Ascending aorta (tissue), 2 donors: ENCODE measurements at places on chromosomes 2 and 18.
A peak's percentile ranks its signal among the peaks of the same experiment; 100 is the strongest.

DNA sequence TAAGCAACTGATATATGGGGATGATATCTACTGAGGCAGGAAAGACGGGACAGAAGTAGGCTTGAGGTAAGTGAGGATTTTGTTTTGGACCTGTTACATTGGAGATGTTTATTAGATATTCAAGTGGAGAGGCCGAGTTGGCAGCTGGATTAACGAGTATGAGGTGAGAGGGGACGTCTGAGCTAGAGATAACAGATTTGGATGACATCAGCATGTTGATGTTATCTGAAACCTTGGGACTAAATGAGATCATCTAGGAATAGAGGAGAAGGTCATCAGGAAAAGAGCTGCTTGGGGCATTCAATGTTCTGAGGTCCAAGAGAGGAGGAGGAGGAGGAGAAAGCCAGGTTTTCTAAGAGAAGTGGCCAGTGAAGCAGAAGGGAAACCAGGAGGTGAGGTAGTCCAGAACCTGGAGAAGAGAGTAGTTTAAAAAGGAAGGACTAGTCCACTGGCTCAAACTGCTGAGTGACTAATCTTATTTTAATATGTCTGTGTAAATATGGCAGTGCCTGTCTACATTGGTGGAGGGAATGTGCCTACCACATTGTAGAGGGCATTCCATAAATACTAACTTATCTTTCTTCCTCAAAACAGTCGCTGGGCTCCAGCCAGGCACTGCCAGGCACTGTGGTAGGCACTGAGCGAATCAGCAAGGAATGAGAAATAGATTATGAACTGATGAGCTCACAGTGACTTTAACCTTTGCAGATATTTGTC is 488.3 kb downstream of the DLGAP1 start:
- DNase-seq: peak; percentile 77

GRCh38 chr2:165952741-165953211 is 800 bp downstream of the TTC21B start:
- DNase-seq: no peak

DNA sequence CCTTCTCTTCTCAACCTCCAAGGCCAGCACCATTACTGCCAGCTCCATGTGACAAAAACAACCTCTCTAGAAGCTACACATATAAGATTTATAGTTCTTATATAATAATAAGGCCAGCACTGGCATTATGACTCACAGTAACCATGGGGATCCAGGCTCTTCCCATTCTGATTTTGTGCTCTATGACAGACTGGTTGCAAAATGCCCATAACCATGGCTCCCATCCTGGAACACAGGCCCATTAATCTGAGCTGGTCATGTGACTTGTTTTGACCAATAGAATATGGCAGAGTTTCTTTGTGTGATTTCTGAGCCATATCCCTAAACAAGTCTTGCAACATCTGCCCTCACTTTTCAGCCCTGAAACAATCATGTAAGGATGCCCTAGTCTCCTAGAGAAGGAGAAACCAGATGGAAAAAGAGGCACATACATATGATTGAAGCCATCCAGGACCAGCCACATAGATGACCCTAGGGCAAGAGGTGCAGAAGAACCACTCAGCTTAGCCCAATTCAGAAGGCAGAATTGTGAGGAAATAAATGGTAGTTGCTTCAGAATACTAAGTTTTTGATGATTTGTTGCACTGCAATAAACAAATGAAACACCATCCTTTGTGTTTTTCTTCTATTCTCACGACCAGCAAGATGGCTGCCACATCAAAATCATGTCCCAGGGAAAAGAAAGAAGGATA is 173.9 kb downstream of the SUCLG1 start:
- no peak for DNase-seq

DNA sequence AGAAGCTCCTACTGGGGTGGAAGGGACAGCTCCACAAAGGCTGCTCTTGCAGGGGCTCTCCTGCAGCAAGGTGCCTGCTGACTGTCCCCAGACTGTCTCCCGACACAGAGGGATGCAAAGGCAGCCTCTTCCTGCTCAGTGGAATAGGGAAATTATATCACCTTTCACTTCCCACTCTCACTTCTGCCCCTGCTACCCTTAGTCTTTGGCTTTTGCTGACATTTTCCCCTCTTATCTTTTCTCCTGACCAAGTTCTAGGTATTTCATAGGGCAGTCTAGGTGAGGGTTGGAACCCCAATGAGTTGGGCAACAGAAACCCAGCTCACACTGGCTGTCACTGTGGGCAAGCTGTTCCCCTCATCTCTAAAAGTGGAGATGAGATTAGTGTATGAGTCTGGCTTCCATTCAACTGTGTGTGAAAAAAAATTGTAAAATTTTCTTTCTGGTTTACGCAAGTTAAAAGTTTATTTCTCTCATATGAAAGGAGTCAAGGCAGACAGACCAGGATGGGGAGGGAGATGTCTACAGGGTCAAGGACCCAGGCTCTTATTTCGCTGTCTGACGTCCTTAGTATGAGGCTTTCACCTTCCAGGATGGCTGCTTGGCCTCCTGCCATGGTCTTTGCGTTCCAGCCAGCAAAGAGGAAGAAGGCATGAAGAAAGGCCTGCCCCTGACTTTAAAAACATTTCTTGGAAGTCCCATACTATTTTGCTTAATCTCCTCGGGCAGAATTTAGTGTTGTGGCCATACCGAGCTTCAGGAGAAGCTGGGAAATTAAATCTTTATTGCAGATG is 7.5 kb upstream of the MOCOS start:
- DNase-seq: no peak

GRCh38 chr2:119862127-119862889 is 102.6 kb downstream of the PTPN4 start:
- DNase-seq: no peak

GRCh38 chr18:69947361-69948133 is at the start of gene CD226:
CD226 (minus strand) TSS chr18:69947873; CDS start chr18:69947406, 467 bp downstream.
- DNase-seq: no peak

DNA sequence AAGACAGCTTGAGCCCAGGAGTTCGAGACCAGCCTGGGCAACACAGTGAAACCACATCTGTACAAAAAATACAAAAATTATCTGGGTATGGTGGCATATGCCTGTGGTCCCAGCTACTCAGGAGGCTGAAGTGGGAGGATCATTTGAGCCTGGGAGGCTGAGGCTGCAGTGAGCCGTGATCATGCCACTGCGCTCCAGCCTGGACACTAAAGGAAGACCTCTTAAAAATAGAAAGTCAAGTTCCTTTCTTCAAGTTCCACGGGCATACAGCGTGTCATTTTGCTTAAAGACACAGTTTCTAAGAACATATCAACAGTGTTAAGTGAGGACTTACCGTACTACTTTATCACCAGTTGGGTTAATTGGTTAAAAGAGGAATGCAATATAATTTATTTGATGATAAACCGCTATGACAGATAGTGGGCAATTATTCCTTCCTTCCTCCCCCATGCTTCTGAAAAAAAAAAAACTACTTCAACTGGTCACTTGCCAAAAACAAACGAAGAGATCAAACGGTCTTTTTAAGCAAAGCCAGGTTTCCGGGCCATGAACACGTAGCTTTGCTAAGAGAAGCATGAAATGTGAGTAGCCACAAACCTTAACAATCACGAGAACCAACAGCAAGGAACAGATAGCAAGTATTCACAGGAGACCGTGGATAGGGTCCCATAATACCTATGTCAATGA is 21.4 kb downstream of the AP1S3 start:
- DNase-seq: no peak

- no peak for DNase-seq
These were observed 29.7 kb upstream of the NOSTRIN start for GRCh38 chr2:168772704-168773103.

GRCh38 chr2:54606393-54606958 is 117.0 kb upstream of the EML6 start:
- no peak for DNase-seq

- DNase-seq: no peak
These were observed 4.7 kb downstream of the HMSD start for GRCh38 chr18:63953811-63954210.

DNA sequence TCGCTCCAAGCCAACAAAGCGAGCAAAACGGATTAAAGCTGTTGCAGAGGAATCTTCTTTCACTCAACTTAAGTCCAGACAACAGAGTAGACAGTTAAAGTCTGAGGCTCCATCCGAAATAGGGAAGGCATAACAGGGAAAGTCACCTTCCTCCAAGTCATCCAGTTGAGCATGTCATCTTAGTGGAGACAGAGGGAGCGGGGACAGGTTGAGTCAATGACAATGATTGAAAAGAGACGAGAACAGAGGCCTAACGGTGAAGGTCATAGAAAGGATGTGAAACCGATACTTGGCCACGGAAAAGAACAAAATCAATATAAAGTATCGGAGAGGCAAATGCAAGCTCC is 455 bp downstream of the C18orf32 start:
- DNase-seq: no peak

- no peak for DNase-seq
These were observed 38.3 kb downstream of the MRPL44 start for GRCh38 chr2:223995569-223995968.
